ENCODE measurements at places on chromosomes 16 and 17.

- no peak for DNase-seq
Observed at GRCh38 chr17:1108765-1109605, 70.8 kb downstream of the ABR start.

- no peak for DNase-seq
Observed at GRCh38 chr17:6126768-6127167, 56.6 kb downstream of the WSCD1 start.

GRCh38 chr17:83062818-83063671 is 16.4 kb upstream of the METRNL start:
- no peak for DNase-seq

- DNase-seq = no peak
Observed at GRCh38 chr17:31587462-31587861, 196.0 kb downstream of the RAB11FIP4 start.

DNA sequence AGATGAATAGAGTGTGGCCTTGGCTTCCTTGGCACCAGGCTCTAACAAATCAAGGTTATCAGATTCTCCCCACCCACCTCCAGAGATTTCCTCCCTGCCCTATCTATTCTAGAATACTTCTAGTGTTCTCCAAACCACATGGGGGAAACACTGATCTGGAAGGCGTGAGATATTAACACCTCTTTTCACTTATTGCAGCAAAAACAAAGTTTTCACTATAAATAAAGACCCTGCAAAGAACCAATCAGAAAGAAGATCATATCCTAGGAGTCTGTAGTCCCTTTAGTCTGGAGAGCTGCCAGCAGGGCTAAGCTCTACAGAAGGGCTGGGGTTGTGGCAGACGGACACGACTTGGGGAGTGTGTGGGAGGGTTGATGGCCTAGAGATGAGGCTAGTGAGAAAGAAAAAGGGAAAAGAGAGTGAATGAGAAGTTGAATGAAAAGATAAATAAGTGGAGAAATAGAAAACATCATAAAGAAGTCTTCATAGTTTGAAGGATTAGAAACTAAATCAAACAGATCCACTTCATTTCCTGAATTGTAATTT is 8.6 kb upstream of the SKAP1 start:
- no peak for DNase-seq
